ENCODE measurements at places on chromosomes 12 and 14. TPM values are rescaled to one million over a fixed set of nuclear protein-coding genes. Genes with fewer than 3 reads are reported as not detected.

The LAG3 gene
- 0.67 TPM for total RNA-seq

DNA sequence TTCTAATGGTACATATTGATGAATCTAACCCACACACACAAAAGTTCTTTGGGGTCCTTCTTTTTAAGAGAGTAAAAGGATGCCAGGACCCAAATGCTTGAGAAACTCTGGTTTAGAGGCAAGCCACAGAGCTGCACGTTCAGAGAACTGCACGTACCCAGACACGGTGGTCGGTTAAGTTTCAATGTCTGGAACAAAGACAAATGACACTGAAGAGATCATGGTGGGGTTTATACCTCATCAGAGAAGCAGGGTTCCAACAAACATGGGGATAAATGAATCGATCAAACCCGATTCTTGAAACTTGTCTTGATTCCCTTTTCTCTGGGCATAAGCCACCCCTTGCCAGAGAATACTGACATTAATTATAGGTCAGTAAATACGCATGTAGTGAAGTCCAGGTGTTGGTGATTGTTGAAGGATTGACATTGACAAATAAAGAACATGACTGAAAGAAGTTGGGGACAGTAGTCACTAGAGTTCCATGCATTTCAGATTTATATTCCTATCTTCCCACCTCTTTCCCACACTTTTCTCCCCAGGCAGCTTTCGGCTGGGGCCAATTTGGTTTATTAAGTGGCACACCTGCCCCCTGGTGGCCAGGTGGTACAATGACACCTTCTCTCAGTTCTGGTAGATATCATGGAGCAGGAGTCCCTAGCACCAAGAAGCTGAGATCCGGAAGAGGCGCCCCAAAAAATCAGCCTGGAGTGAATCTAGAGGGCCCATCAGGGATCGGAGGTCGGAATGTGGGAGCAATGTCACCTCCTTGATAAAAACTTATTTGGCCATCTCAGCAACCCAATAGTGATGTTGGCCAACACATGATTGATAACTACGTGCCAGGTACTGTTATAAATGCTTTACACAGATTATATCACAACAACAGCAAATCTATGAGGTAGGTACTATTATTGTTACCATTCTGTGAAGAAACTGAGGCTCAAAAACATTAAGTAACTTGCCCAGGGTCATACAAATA is 17.8 kb upstream of the HDAC7 start:
- DNase-seq = peak; percentile 62

DNA sequence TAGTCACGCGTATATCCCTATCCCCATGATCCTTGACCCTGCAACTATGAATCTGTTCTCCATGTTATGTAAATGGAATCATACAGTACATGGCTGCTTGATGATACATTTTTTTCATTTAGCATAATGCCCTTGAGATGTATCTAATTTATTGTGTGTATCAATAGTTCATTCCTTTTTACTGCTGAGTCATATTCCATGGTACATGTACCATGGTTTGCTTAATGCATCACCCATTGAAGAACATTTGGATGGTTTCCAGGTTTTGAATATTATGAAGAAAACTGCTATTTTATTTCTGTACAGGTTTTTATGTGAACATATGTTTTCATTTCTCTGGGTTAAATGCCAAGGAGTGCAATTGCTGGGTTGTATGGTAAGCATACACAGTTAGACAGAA is 4.0 kb upstream of the RNASE10 start:
- DNase-seq = peak; percentile 73

- DNase-seq = no peak
Observed at GRCh38 chr14:86708846-86709339, 1178.9 kb downstream of the FLRT2 start.

The AKAP5 gene
- total RNA-seq = 0.21 TPM

DNA sequence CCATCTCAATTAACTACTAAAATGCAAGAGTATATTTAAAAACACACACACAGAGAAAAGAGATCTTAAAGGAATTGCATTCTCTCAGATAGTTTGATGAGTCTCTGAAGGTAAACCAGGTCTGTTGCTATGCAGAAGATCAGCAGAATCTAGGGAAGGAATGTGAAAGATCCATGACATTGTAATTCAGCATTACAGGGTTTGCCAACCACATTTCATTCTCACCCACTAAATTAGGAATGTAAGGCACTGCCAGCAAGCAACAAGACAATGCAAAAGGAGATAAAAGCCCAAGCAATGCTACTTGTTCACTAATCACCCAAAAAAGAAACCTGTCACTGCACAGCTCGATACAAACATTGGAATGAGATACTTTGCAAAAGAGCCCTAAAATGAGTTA is 106.3 kb downstream of the LRIG3 start:
- no peak for DNase-seq

- peak; percentile 71 for DNase-seq
Observed at GRCh38 chr12:93127582-93128331, 198.7 kb upstream of the EEA1 start.

The TPPP2 gene
- not detected for total RNA-seq

The SCN8A gene
- 19.2 TPM for total RNA-seq

GRCh38 chr14:65098586-65098985 is 3.7 kb downstream of the MAX start:
- peak; percentile 9 for DNase-seq

- DNase-seq = no peak
Observed at GRCh38 chr14:20956376-20956976, 1.2 kb downstream of the RNASE2 start.

The CFAP54 gene
- total RNA-seq = 1.5 TPM

DNA sequence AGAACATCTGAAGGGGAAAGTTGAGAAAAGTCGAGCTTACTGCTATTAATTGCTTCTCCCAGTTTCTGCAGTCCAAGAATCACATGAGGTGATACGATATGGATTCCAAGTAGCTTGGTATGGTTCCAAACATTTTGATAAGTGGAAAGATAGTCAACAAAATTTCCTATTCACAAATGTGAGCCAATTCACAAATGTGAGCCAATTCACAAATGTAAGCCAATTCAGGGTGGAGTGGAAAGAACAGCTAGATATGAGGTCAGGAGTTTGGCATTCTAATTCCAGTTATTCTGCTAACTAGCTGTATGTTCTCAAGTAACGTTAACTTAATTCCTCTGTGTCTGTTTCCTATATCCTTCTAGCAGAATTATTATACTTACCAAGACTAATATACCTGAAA is 37.6 kb upstream of the DHRS4 start:
- no peak for DNase-seq

GRCh38 chr12:123171967-123172366 is 21.1 kb upstream of the PITPNM2 start:
- no peak for DNase-seq

All from mammary epithelial cell (primary cell).